Substantia nigra (tissue), 51 donors: ENCODE measurements at places on chromosomes 13 and 19.
A peak's percentile ranks its signal among the peaks of the same experiment; 100 is the strongest.

DNA sequence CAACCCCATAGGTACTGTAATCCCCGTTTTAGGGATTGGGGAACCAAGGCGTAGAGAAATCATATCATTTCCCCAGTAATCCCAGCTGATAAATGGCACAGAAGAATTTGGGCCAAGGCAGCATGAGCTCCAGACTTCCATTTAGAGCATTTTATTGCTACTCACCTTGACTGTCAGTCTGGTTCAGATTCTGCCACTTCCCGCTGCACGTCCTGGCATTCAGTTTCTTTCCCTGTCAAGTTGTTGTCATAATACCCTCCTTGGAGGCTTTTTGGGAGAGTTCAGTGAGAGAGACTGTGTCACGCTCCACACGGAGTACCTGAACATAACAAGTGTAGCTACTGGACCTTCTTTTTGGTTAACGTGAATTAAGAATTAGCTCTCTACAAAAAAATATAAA is 7.5 kb upstream of the C1QTNF9 start:
- DNase-seq: no peak

- DNase-seq: no peak
Observed at GRCh38 chr19:41030651-41031050, 39.6 kb downstream of the CYP2B6 start.

DNA sequence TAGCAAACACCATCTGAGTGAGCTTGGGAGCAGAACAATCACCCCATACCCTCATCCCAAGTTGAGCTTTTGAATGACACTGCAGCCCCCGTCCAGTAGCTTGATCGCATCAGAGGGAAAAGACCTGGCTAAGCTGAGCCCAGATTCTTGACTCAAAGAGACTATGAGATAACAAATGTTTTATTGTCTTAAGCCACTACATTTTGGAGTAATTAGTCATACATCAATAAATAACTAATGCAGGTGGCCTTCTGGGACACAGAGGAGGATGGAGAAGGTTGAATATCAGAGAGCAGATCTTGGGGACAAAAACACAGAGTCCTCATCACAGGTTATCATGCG is 24.6 kb upstream of the IGSF23 start:
- DNase-seq: no peak

- no peak for DNase-seq
Observed at GRCh38 chr19:38055655-38056521, 148.9 kb downstream of the SIPA1L3 start.

GRCh38 chr13:66948910-66949309 is 281.2 kb downstream of the PCDH9 start:
- DNase-seq: no peak

DNA sequence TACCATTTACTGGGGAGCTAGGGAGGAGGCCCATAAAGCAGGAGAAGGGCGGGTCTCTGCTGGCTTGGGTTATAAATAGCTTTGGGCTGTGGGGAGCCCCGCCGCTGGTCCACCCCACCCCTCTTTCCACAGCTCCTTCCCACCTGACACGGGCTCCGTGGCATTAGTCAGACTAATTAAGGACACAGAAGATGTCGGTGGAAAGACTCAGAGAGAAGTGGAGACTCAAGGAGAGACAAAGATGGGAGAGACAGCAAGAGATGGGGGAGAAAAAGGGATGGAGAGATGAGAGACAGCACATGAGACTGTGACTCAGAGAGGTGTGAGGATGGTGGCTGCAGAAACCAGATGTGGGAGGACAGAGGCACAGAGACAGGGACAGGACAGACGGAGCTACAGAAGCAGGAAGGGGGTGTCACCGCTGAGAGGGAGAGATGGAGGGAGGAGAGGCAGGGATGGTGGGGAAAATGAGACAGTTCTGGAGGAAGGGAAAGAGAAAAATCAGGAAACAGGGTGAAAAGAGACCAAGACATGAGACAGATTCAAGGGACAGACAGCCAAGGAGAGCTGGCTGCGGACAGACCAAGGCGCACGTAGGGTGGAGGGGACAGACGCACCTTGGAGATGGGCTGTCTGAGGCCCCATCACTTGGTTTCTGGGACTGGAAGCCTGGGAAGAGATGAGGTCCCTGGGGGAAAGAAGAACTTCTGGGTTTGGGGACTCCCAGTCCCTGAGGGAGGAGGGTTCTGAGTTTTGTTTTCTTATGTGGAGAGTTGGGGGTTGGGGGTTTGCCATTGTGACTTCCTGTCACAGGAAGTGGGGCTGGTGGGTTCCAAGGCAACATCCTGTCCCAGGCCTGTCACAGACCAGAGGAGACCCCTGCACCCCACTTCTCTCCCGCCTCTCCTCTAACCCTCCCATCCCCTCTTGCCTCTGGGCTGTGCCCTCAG is 4.1 kb downstream of the ARHGEF1 start:
- DNase-seq: no peak

DNA sequence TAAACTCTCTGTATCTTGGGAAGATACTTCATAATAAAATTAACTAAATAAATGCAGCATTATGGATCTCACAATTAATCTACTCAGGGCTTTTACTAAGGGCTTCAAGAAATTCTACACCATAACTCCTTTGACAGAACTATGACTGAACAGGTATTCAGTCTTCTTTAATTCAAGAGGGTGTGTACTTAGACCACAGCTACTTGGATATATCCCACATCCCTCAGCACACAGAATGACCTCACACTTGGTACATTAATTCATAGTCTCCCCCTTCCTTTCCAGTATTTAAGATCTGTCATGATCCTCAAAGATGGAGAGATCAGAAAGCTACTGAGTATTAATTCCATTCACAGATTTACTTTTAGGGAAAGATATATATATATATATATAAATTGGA is 11.6 kb downstream of the DIAPH3 start:
- no peak for DNase-seq

DNA sequence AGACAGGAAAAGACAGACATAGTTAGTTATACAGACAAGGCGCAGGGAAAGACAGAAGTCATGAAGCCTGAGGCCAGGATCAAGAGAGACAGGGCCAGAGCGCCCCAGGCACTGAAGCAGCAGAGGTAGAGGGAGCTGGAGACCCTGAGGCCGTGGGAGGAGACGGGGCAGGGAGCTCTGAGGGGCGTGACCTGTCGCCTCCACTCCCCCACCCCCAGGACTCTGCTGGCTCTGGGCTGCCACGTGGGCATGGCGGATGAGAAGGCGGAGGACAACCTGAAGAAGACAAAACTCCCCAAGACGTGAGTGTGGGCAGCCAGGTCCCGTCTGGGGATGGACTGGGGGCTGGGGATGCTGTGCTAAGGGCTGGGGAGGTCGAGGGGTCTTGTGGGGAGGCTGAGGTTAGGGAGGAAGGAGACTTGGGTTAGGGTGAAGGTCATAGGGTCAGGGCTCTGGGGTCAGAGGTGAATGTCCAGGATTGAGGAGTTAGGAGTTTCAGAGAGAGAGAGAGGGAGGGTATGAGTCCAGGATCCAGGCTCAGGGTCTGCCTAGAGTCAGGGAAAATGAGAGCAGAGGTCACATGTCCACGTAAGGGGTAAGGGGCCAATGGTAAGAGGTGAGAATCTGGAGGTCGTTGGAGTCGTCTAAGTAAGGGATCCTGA is 31.1 kb downstream of the RYR1 start:
- DNase-seq: no peak

- DNase-seq: no peak
Observed at GRCh38 chr13:49457221-49457620, 13.1 kb downstream of the SETDB2 start.

DNA sequence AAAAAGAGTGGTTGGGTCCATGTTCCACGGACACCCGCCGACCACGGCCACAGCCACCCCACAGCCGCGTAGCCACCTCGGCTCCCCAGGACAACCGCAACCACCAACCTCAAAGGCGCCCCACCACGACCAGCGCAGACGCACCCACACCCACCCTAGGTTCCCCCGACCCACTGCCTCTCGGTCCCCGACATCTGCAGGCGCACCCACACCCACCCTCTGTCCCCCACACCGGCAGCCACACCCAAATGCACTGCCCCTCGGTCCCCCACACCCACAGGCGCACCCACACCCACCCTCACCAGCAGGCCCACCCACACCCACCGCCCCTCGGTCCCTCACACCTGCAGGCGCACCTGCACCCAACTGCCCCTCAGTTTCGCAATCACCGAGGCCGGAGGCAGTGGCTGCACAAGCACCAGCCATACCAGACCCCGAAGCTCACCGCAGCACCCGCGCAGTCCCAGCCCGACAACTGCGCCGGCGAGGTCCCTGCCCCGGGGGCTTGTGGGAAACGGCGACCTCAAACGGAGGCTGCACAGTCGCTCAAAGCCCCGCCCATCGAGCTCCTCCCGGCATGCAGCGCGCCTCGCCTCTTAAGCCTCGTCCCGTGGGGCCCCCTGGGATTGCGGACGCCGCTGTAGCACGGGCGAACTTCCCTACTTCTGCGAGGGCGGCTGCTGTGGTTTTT is 18.3 kb downstream of the ZNF77 start:
- DNase-seq: no peak

DNA sequence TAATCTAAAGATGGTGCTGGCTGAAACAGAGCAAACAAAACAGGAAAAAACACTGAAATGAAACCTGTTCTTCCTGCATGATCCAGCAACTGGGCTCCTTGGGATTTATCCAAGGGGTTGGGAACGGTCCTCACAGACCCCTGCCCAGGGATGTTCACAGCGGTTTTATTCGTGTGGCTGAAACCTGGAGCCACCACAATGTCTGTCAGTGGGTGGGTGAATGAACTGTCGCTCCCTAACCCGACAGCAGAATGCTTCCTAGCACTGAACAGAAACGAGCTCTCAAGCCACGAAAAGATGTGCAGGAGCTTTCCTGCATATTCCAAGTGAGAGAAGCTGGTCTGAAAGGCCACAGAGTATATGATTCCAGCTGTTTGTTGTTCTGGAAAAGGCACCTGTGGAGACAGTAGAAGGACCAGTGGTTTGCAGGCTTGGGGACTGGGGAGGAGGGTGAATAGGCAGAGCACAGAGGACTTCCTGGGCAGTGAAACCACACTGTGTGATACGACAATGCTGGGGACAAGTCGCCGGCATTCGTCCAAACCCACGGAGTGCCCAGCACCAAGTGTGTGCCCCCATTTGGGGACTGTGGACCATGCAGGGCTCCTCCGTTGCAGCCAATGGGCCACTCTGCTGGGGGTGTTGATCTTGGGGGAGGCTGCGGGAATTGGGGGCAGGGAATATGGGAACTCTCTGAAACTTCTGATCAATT is 73.9 kb downstream of the TEX29 start:
- DNase-seq: no peak

GRCh38 chr19:38289955-38290354 is 14.1 kb upstream of the C19orf33 start:
- DNase-seq: no peak

GRCh38 chr13:48400090-48400694 is 12.7 kb downstream of the LPAR6 start:
- DNase-seq: no peak

GRCh38 chr19:55526216-55527196 is 10.4 kb downstream of the SBK2 start:
- no peak for DNase-seq

- DNase-seq: no peak
Observed at GRCh38 chr13:109087916-109088623, 458.7 kb downstream of the MYO16 start.

GRCh38 chr13:51361106-51361505 is 21.6 kb downstream of the SERPINE3 start:
- DNase-seq: no peak

DNA sequence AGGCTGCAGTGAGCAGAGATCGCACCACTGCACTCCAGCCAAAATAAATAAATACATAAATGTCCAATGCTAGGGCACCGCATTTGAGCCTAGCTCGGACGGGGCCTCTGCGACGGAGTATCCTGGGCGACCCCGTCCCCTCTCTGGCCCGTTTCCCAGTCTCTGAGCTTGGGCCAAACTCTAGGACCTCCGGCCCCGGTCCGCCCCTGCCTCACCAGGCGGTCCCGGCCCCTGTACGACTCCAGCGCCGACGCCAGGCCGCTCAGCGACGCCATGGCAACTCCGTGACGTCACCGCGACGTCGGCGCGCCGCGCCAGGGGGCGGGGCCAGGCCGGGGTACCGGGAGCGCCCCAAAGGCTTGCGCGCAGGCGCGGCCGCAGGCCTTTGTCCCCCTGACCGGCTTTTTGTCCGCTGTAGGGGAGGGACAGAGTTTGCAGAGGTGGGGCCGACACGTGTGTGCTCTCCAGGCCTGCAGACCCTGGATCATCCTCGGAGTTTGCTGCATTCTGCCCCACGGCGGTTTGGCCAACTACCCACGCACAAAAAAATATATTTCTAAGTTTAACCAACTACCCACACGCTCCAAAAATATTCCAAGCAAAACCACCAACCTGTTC is at the start of gene PEX11G:
Gene PEX11G, minus strand, starts transcription at position 300 of the 618 bp plus-strand sequence. Its CDS starts 25 bp downstream, at position 275.
- peak; percentile 68 for DNase-seq

DNA sequence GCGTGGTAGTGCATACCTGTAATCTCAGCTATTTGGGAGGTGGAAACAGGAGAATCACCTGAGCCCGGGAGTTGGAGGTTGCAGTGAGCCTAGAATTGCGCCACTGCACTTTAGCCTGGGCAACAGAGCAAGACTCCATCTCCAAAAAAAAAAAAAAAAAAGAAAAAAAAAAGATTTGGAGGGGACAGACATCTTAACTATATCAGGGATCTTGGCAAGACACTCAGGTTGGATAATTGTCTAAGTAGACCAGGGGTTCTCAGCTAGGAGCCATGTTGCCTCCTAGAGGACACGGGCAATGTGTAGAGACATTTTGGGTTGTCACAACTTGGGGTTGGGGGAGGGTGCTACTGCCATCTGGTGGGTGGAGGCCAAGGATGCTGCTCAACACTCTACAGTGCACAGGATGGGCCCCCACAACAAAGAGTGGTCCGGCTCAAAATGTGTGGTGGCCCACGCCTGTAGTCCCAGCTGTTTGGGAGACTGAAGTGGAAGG is 1.9 kb upstream of the ZNF580 start:
- DNase-seq: no peak

DNA sequence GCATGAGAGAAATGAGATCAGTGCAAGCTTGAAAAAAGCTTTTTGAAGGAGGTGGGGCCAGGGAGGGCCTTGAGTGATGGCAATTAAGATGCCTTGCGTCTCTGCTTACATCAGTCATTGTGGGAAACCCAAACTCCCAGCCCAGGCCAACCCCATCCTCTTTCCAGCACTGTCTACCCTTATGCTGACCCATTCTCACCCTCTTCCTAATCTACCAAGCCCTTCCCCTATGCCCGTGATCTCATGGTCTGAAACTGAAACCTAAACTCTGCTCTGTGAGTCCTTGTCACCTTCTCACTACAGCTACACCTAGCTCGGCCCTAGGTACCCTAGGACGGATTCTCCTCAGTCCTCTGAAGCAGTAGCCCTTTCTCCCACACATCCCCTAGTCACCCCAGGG is 36.0 kb upstream of the SERP2 start:
- no peak for DNase-seq
